ENCODE measurements at places on chromosomes 13 and 19.

DNA sequence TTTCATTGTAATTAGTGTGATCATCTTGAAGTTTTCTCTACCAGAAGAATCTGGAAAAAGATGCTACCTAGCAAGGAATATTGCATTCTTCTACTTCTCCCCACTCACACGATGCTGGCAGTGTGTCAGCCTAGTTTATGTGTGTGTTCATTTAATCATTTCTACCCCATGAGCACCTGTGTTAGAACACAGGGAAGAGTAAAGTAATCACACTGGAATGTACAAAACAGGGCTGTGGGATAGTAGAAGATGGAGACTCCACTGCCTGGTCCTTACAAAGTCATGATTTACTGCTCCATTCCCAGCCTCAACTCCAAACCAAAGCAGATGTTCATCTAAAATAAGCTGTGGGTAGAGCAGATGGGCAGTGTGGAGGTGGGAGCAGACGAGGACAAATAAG lies 47.7 kb upstream of the RGCC start:
- DNase-seq = no peak

DNA sequence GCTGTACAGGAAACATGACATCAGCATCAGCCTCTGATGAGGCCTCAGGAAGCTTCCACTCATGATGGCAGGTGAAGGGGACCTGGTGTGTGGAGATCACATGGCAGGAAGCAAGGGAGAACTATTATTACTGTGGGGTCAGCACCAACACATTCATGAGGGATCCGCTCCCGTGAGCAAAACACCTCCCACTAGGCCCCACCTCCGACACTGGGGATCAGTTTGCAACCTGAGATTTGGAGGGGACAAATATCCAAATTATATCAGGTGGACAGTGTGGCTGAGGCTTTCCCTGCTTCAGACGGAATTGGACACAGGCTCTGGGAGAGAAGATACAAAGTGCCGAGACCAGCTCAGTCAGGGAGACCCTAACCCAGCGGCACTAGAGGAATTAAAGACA lies 5.7 kb upstream of the ZNF792 start:
- no peak for DNase-seq

DNA sequence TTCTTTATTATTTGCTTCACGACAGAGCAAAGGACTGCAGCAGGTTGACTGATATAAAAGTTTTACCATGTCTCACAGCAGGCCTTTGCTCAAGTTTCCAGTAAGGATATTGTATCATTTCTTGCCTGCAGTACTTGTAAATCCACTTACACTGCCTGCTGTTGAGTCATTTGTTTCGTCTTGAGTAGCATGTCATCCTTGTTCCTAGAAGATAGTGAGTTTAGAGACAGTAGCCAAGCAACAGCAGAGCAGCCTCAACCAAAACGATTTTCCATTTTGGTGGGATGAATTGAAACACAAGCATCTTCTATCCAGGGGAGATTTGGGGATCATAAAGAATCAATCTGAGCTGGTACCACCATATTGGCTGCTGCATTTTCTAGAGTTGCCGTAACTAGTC lies 24.0 kb upstream of the ALOX5AP start:
- no peak for DNase-seq

GRCh38 chr19:58572818-58573657 lies at the start of gene MZF1:
Gene MZF1, minus strand, starts transcription at chr19:58573335. Its CDS starts 1,946 bp downstream, at chr19:58571389.
- peak; percentile 100 for DNase-seq

DNA sequence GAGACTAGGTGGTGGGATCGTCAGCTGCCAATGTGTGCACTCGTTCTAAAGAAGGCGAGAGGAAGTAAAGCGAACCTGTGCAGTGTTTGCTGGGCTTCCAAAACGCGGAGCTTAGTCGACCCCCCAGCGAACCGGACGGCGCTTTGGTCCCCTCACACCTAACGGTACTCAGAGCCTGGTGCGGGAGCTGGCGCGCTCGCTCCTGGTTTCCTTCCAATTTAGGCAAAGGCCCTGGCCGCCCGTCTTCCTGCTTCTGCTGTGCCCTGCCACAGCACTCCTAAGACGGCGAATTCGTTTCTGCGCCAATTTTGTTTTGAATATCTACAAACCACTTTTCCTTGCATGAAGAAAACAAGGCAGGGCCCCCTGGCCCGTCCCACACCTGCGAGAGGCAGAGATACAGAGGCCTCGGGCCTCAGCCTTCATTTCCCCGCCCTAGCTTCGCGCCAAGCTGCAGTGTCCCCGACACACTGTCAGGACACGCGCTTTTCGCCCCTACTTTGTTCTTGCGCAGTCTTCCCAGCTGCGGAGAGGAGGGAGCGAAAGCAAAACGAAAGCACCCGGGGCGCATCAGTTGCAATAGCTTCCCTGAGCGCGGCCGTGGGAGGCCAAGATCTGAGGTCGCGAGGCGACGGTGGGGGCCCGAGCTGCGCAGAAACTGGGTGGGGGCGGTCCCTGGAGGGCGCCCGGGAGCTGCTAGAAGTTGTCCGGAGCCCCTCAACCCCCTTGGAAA lies 111.9 kb downstream of the KCNRG start:
- DNase-seq = peak; percentile 74

DNA sequence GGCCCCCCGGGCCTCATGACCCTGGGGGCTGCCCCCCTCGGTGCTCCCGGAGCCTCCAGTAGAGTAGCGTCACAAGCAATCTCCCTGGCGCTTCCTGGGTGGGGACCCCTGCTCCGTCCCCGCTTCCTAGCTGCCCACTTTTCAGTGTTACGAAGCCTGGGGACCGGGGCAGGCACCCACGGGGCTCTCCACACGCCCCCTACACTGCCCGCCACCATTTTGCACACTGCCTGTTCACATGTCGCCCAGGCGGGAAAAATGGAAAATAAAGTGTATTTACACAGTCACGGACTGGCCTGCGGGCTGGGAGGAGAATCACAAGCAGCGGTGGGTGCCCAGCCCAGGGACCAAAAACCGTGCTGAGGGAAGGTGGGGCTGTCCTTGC lies 9.5 kb downstream of the PRR36 start:
- DNase-seq = no peak

DNA sequence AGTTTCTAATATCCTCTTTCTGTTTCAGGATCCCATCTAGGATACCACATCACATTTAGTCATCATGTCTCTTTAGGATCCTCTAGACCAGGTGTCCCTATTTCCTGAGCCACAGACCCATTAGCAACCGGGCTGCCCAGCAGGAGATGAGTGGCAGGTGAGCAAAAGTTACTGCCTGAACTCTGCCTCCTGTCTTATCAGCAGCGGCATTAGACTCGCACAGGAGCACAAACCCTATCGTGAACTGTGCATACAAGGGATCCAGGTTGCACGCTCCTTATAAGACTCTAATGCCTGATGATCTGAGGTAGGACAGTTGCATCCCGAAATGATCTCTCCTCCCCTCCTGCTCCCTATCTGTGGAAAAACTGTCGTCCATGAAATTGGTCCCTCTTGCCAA lies 7.8 kb upstream of the CEBPG start:
- no peak for DNase-seq

GRCh38 chr13:112928972-112929782 lies 39.8 kb upstream of the MCF2L start:
- no peak for DNase-seq

GRCh38 chr19:11554160-11554559 lies 4.9 kb downstream of the ELOF1 start:
- DNase-seq = no peak

DNA sequence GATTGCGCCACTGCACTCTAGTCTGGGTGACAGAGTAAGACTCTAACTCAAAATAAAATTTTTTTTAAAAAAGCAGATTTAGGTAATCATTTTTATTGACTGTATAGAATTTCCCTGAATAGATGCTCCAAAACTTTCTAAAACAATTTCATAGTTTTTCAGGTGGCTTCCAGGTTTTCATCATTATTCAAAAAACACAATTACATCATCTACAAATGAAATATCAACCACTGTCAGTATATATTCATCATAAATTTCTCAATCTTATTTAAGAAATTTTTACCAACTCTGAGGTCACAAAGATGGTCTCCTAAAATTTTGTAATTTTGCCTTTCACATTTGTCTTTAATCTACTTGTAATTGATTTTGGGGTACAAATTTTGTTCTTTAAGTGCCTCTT lies 48.1 kb downstream of the ZC3H13 start:
- DNase-seq = no peak

GRCh38 chr13:85755123-85755522 lies 44.1 kb downstream of the SLITRK6 start:
- DNase-seq = no peak
